ENCODE measurements at places on chromosomes 11 and 22.

GRCh38 chr11:65141896-65142494 lies 7.7 kb upstream of the SYVN1 start:
- no peak for DNase-seq

GRCh38 chr11:76623171-76623883 lies 47.2 kb downstream of the LRRC32 start:
- no peak for DNase-seq

DNA sequence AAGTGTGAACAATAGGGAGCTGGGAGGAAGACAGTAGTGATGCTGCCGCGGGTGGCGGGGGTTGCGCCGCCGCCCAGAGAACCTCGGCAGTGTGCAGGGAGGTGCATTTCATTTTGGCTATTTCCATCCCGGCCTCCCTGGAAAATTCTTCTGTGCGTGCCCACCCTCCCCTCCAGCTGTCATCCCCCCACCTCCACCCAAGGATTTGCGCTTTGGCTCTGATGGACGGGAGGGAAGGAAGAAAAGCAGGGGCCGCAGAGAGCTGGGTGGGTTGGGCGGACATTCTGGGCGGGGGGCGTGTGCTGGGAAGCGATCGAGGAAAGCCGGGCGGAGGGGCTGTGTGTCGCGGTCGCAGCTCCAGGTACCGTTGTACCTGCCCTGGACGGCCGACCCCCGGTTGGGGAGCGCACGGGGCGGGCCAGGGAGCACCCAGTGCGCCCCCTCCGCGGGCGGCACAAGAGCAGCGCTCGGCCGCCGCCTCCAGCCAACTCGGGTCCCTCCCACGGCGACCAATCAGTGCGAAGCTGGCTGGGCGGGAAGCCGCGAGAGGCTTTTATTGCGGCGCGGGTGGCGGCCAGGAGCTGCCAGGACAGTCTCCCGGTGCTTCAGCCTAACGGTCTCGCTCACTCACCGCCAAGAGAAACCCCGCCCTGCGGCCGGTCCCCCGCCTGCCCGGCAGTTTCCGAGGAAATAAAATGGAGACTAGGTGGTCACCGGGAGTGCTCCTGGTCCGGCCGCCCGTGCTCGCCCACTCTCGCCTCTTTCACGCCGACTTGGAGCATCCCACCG lies 1.6 kb downstream of the NCAM1 start:
- no peak for DNase-seq

GRCh38 chr11:44780940-44781631 lies 54.3 kb downstream of the TSPAN18 start:
- DNase-seq = no peak

DNA sequence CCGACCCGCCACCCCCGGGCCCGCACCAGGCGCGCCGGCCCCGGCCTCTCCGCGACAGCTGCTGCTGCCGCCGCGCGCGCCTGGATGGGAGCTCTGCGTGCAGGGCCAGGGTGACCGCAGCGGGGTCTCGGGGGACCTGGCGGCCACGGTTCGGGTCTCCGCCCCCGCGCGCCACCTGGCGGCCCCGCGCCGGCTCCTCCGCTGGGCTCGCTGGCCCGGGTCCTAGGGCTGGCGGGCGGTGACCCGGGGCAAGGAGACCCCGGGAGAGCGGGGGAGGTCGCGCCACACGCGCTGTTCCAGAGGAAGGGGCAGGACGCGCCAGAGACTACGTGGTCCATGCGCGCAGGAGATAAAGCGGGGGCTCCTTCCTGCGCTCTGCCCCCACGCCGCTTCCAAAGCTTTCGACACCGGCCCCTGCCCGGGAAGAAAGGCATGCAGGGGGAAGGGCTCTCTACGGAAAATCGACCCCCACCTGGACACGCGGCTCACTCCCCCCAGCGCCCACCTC lies 562 bp downstream of the SHANK2 start:
- no peak for DNase-seq

- DNase-seq = no peak
Observed at GRCh38 chr22:45201678-45202332, 38.1 kb downstream of the NUP50 start.

DNA sequence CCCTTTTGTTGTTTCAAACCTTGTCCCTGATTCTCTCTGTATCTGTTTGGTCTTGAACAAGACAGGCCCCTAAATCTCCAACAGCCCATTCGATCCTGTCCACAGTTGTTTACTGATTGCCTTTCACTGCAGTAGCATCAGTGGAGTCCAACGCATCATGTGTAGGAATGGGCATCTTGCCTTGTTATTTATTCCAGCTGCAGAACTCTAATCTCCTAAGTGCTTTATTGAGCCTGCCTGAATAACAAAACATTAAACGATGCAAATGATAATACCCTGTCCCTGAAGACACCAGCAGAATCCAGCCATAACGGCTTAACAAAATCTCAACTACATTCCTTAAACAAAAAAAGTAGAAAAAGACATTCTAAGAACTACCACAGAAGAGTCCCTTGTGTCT lies 50.1 kb downstream of the SLC35F2 start:
- DNase-seq = no peak

GRCh38 chr11:68796801-68797200 lies 44.9 kb downstream of the CPT1A start:
- DNase-seq = no peak

DNA sequence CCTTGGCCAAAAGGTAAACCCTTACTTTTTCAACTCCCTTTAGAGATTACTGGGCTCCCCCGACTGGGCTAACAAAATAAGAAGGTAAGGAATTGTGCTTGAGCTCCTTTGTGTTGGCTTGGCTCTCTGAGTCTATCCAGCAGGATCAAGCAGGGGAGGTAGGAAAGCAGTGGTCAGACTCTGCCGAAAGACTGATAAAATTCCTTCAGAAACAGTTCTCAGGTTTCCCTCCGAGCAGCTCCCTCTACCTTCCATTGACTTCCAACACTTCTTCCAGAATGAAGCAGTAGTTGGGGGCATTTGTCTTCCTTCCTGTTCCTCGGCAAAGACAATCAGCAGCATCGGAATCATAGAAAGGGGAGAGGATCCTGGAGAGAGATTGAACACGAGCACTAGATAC lies 16.1 kb upstream of the CARD18 start:
- DNase-seq = no peak

DNA sequence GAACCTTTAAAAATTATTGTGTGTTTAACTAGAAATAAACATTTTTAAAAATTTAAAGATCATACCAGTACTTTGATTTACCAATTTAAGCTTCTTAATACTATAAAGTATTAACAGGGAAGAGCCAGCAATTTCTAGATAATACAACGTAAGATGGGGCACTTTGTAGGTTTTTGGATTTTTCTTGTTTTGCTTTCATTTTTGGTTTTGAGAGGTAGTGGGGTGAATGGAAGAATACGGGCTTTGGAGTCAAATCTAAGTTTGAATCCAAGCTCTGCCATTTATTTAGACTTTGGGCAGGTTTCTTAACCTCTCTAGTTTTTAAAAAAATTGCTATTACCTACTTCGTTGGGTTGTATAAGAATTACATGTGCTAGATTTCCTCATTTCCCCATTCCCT lies 44.9 kb downstream of the CSTPP1 start:
- no peak for DNase-seq

GRCh38 chr22:30824096-30824495 lies 129.4 kb downstream of the OSBP2 start:
- no peak for DNase-seq

- DNase-seq = no peak
Observed at GRCh38 chr11:102260241-102260640, 57.0 kb upstream of the BIRC3 start.

- DNase-seq = no peak
Observed at GRCh38 chr11:79960461-79960860, 519.6 kb upstream of the TENM4 start.

DNA sequence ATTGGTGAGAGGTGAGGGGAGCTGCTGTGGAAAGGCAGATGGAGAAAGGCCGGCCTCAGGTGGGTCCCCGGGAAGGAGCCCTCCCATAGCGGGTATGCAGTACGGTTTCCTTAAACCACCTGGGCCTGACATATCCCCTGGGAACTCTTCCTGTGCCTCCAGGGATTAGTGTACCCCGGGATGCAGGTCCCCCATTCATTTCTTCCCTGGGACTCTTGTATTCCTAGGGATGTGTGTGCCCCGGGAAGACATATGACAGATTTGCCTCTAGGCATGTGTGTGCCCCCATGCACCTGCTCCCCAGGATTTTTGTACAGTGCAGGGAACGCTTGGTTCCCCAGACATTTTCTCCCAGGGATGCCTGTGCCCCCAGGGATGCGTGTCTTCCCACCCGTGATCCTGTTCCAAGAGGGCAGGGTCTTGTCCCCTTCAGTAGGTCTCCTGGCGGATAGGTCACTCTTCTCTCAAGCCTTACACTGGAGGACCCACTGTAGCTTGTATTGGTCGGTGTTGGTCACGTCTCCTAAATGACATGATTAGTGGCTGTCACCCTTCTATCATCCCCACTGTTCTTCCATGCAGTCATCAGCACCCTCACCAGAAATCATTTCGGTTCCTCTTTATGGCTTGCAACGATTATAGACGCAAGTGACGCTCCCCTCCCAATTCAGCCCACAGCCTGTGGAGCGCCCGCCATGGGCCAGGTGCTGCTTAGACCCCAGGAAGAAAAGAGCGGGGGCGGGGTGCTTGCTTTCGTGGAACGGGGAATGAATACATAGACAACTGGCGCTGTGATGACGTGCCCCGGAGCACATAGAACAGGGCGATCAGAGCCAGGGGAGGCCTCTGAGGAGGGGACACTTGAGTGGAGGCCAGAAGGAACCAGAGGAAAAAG lies 1.3 kb downstream of the PARVB start:
- no peak for DNase-seq

DNA sequence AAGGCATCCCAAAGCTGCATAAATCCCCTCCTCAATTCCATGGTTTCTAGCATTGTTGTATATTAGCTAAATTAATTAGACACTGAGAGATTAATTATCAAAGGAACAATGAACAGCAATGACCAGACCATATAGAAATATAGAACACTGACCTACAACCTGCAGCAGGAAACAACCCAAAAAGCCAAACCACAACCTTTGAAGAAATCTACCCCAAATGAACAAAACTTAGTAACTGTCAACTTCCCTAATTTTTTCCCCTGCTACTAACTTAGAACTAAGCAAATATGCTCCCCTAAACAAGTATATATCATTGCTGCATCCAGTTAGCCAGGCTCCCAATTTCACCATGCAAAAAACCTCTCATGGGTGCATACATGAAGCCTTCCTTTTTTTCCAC lies 268.0 kb upstream of the ANO3 start:
- DNase-seq = no peak

- DNase-seq = peak; percentile 22
Observed at GRCh38 chr22:35921777-35922176, 106.8 kb downstream of the RBFOX2 start.

DNA sequence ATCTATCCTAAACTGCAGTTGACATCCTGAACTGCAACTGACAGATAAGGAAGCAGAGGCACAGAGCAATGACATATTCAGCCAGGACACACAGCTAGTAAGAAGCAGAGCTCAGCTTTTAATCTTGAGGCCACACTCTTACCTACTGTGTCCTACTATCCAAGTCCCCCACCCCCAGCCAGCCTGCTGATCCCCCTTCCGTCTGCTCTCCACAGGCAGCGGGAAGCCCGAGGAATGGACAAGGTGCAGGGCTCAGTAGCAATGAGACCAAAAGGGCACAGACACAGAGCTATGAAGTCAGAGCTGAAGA lies 4.3 kb downstream of the POLR3H start:
- DNase-seq = no peak

DNA sequence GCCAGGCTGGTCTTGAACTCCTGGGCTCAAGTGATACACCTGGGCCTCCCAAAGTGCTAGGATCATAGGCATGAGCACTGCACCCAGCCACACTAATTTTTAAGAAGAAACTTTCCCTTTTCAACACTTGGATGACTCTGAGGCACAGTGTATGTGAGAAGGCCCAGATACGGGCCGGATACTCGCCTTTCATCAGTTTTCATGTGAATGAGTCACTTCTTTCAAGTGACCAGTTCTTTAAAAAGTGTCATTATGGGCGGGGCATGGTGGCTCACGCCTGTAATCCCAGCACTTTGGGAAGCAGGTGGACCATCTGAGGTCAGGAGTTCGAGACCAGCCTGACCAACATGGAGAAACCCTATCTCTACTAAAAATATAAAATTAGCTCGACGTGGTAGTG lies 120.8 kb downstream of the CTTN start:
- no peak for DNase-seq

DNA sequence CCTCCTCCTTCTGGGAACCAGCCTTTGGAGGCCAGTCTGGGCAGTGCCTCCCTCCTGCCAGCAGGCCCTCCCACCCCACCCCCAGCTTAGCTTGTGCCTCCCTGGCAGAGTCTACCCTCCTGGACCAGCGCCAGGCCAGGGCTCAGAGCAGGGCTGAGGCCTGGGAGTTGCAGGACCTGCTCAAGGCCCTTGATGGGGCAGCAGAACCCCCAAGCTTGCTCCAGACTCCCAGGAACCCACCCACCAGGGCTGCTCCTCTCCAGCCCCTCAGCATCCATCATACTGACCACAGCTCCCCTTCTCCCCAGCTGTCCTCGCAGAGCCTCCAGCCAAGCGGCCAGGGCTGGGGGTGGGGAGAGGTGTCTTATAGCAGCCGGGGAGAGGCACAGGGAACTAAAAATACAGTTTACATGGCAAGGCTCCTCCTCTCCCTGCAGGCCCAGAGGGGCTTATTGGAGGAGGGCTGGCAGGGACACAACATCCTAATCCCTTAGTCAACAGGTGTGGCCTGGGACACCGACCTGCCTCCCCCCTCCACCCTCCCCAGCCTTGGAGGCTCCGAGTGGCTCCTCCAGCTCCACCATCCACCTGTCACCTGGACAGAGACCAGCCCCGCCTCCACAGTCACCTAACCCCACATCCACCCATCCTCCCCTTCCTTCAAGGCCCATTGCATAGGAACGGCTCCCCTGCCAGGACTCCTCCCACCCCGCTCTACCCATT lies 5.2 kb upstream of the MB start:
- DNase-seq = no peak

DNA sequence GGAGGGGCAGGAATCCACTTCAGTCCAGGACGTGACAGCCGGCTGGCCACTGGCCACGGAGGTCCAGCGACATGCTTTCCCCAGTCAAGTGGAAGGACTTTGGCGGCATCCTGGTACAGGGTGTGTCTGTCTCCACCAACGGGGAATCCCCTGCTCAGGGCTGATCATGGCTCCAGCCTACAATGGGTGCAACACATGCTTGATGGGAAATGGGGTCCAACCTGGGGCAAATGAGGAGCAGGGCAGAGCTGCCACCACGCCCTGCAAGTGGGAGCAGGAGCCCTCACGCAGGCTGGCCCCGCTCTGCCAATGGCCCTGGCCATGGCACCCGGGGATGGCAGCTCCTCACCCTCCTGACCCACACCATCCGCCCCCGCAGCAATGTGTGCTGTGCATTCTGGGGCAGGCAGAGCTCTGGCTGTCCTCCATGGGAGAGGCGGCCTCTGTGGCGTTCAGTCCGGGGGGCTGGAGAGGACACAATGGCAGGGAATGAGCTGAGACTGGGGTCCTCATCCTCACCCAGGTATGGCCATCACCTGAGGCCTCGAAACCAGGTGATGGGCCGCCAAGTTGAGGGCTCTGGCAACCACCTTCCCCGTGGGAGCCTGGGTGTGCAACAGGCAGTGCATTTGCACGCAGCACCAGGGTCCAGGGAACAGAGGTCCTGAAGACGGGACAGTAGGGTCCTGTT lies 5.8 kb upstream of the SEPTIN5 start:
- no peak for DNase-seq

DNA sequence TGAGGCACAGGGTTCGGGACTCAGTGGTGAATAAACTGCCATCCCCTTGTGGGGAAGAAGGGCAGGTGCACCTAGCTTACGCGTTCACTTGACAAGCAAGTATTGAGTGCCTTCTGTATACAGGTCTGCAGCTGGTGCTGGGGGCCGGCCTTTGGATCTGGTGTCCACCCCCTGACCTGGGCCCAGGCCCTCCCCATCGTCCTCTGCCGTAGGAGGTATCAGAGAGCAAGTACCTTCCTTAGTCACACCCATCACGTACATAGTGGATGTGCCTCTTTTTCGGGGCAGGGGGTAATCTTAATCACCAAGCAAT lies 53.3 kb downstream of the SMIM38 start:
- DNase-seq = no peak

Data from stimulated activated CD8-positive, alpha-beta memory T cell treated with anti-CD3 and anti-CD28 coated beads, Interleukin-7, amount 100 ng/mL, for 48 hours (primary cell).